ENCODE measurements at places on chromosomes 2 and 18.

DNA sequence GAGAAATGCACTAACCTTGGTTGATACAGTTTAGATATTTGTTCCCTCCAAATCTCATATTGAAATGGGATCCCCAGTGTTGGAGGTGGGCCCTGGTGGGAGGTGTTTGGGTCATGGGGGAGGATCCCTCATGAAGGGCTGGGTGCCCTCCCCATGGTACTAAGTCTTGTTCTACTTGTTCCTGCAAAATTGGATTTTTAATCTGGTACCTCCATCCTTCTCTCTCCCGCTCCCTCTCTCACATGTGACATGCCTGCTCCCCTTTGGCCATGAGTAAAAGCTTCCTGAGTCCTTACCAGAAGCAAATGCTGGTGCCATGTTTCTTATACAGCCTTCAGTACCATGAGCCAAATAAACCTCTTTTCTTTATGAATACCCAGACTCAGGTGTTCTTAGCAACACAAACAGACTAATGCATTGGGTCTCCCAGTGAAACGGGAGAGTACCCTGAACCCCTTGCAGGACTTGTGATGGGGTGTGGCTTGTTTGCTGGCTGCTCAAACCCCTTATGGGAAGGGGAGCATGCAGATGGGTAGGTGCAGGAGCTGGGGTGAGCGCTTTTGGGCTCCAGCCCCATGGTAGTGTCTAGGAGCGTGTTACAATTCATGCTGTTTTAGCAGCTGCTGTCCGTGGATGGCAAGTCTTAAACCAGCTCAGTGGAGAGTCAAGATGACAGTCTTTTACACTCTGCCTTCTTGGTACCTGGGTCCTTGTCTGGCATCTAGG is 27.2 kb downstream of the FAHD2B start:
- no peak for DNase-seq

- DNase-seq = no peak
Observed at GRCh38 chr18:54279477-54280219, 10.3 kb downstream of the POLI start.

GRCh38 chr2:71006955-71007799 is 12.5 kb upstream of the TEX261 start:
- no peak for DNase-seq

- no peak for DNase-seq
Observed at GRCh38 chr18:23307567-23308295, 145.4 kb upstream of the RIOK3 start.

DNA sequence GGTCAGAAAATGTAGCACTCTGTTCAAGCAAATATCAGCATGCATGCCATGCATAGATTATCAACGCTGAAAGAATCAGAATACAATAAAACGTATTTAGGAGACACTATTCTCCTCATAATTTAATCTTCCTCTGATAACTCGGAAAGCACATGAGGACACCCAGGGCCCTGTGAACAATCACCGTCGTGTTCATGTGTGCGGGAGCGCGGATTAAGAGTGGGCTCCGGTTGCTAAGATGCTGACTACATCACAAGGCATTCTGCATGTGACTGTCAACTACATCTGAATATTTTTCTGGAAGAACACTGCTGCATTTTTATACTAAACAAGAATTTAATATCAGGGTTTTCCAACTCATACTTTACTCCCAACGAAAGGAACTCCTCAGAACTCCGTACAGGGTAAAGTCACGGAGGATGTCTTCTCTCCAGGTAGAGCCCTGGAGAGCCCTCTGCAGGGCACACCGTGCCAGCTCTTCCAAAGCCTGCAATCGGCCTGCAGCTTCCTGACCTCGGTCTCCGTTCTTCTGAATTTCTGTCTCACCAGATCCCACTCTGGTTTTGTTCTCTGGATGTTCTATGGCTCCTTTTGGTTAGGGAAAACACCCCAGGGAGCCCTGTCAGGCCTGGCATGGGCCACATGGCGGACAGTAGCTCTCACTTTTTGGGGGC is 59.6 kb downstream of the ZNF516 start:
- no peak for DNase-seq

DNA sequence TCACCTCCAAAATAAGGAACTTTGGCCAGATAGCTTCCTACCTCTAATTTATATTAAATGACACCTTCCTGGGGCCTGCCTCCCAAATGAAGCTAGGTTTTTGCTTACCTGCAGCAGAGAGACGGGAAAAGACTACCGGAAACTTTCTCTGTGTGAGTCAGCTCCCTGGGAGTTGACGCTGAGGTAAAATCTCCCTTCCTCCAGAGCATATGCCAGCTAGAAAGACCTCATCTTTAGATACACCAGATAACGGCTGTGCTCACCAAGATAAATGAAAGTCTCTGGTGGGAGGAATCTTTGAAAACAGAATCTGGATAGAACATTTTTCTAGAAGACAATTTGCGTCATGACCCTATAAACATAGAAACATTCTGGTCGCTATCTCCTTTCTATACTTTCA is 99.7 kb upstream of the RFX8 start:
- no peak for DNase-seq

Measured in amniotic stem cell (primary cell).